A549 treated with AZD2906 at 1 μM for 4 hours (cell line): ENCODE measurements at places on chromosomes 1 and 21. TPM values are rescaled to one million over a fixed set of nuclear protein-coding genes. Genes with fewer than 3 reads are reported as not detected.

The PEAR1 gene
- 6.2 to 7.7 TPM (median 7.0 TPM) in 5 replicates for total RNA-seq

The GJA9 gene
- total RNA-seq = 0.03 TPM in 1 of 5 replicates, not detected in the others

The OR2C3 gene
- not detected in 5 replicates for total RNA-seq

The ZNF648 gene
- not detected in 5 replicates for total RNA-seq

The DYNLT5 gene
- total RNA-seq = not detected in 5 replicates

The OR2T29 gene
- not detected in 5 replicates for total RNA-seq

The KISS1 gene
- total RNA-seq = 0.36 to 0.70 TPM (median 0.49 TPM) in 4 of 5 replicates, not detected in the other
